ENCODE measurements at places on chromosomes 13 and 19.

GRCh38 chr19:3366753-3367627 is 607 bp downstream of the NFIC start:
- no peak for DNase-seq

- DNase-seq, result no peak
Measured at GRCh38 chr13:77522444-77522843, 13.1 kb upstream of the SCEL start.

- DNase-seq, result no peak
Measured at GRCh38 chr13:109436055-109436622, 350.2 kb downstream of the IRS2 start.

DNA sequence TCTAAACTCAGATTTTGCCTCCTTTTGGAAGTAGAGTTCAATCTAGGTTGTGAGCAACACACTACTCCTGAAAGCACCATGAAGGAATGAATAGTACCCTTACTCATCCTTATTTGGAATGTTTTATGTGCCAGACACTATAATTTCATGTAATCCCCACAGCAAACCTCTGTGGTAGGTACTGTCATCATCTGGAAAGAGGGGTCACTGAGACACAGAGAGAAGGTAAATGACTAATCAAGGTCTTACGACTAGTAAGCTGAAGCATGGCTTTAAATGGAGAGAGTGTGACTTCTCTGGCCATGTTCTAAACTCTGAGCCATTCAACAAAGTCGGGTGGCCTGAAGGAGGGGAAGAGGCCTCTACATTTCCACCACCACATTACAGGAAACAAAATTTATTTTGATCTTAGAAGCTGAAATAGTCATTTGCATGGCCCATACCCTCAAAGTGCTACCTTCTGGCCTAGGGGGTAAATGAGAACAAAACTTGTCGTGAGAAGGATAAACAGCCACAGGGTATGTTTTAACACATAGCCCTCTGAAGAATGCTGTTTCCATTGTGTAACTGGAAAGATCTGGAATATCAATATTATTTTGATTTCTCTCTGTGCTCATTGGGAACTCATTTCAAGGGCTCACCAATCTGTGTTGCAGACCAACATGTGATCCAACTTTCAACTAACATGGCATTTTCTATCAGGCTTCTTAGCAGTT is 180.8 kb upstream of the RFC3 start:
- no peak for DNase-seq

DNA sequence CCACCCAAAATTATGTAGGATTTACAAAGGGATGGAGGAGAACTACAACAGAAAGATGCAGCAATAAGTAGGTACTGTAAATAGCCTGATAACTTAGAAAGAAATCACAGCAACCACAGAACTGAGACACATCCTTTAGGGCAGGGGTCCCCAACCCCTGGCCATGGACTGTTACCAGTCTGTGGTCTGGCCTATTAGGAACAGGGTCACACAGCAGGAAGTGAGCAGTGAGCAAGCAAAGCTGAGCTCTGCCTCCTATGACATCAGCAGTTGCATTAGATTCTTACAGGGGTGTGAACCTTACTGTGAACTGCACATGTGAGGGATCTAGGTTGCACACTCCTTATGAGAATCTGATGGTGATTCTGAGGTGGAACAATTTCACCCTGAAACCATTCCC is 997.6 kb downstream of the DIAPH3 start:
- no peak for DNase-seq
